ENCODE measurements at places on chromosomes 2 and 18.

DNA sequence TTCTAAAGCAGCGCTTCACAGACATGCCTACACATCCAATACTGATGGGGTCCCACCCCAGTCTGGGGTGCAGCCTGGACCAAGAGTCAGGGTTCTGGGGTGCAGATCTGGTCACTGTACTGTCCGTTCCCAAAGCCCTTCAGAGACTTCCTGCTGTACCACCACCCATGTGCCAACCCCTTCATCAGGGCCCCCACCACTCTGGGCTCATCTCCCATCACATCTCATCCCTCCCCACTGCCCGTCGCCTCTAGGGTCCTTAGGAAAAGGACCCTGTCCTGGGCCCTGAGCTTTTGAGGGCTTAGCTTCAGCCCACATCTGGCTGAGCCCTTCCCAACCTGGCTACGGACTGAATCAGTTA lies 37.9 kb upstream of the ID2 start:
- no peak for DNase-seq

DNA sequence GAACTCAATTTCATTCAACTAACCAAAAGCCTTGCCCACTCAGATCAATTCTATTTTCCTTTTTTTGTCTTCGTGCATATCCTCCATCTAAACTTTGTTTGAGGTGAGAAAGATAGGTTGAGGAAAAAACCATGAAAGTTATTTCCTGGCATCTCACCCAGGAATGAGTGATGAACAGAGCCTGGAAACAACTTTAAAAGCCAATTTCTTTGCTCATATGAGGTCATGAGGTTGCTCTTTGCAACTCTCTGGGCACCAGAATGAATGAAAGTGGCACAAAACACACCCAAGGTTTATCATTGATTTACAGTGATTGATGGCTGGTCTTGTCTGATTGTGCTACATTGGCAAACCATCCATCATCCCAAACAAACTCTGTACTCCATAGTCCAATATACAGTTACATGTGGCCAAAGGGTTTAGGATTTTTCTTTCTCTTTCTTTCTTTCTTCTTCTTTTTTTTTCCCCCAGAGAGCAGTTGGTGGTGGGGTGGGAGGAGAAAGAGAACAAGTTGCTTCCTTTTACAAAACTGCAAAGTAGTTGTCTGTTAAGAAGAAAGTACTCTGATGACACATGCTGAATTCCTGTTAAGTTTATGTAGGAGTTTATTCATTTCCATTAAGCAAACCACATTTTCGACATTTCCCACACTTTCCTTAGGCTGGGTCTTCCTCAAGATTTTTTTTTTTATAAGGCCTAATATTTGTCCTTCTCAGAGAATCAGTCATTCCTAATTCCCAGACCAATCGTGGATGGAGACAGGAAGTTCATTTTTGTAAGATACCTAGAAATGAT lies 575.9 kb upstream of the ZEB2 start:
- DNase-seq: no peak

GRCh38 chr2:5176764-5177163 lies 515.4 kb upstream of the SOX11 start:
- DNase-seq: no peak

- no peak for DNase-seq
Measured at GRCh38 chr2:170953941-170954340, 24.9 kb downstream of the GORASP2 start.

GRCh38 chr18:66346833-66347588 lies 256.9 kb downstream of the CDH19 start:
- no peak for DNase-seq

DNA sequence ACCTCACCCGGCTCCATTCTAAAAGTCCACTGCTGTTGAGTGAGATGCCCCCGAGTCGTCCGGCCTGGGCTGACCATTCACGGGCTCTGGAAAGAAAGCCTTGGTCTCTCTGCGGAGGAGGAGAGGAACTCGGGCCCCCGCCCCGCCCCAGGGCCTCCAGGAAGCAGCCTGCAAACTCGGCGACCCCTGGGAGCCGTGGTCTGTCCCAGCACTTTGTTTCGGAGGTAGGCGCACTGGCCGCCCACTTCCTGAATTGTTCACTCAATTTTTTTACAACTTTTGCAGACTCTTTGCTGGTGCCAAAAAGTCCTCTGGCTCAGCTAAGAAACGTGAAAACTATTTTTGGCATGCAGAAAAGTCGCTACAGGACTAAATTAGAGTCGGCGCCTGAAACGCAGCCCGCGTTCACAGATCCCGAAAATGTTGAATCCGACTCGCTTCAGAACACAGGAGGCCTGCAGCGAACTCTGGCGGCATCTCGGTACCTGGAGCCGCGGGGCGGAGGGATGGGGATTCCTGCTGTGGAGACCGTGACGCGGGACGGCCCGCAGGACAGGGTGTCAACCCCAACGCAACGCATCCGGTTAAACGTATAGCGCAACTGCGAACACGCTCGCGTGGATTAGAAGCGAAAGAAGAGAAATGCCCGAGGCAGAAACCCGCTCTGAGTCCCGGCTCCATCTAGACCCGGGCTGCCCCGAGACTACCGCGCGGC lies 1.5 kb downstream of the PXDN start:
- peak; percentile 8 for DNase-seq

DNA sequence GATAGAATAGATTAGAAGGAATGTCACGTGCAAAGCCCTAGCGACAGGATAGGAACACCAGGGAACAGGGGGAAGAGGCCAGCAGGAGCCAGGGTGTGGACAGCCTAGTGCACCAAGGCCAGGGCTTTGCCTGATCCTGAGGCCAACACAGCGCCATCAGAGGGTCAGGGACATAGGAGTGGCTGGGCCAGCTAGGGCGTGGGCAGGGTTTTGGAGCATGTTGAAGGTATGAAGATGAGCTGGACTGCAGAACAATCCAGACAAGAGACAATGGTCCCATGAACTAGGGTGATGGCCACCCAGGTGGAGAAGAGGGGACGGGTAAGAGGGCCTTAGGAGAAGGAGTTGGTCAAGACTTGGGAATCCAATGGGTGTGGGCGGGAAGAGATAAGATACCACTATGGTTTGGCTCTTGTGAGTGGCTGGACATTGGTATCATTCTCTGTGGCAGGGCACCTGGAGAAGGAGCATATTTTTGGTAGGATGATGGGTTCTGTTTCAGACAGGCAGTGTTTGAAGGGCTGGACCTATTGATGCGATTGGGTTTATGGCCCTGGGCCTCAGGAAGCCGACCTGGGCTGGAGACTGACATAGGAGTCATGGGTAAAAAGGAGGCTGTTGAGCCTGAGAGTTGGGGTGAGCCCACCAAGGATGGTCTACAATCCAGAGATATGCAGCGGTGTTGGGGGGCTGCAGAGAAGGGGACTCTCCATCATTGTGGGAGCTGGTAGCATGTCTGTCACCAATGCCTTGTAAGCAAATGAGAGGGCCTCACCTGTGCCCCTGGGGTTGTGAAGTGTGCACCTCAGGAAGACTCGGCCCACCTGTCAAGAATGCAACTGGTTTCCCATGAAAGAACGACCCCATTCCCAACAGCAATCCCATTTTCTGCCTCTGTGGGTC lies 2.0 kb upstream of the HS1BP3 start:
- no peak for DNase-seq

GRCh38 chr18:75206452-75207309 lies 2.3 kb downstream of the PTGR3 start:
- DNase-seq: no peak

- DNase-seq: no peak
Measured at GRCh38 chr2:197086500-197086899, 160.0 kb upstream of the PGAP1 start.
